ENCODE measurements at places on chromosomes 3 and 15. TPM values are rescaled to one million over a fixed set of nuclear protein-coding genes. Genes with fewer than 3 reads are reported as not detected.

Gene HCLS1
- 24.0 TPM for total RNA-seq

DNA sequence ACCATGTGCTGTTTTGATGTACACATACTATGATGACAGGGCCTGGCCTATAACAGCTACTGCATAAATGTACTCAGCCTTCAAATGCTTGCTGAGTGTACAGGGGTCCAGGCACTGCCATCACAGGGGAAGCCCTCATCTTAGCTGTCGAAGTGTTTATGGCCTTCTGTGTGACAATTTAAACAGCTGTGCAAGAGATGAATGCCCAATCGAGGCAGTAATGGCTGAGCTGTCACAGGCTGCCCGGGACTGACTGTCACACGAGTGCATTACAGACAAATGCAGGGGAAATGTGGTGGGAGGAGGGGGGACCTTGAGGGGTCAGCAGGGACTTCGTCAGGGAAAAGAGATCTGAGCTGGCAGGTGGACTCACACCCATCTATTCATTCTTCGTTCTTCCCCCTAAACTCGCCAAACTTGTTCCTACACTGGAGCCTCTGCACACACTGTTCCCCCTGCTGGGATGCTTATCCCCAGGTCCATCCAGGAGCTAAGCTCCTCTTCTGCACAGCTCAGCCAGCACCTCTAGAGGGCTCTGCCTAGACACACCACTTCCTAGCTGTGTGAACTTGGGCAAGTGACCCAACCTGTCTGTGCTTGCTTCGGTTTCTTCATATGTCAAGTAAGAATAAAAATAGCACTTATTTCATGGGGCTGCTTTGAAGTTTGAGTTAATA is 156.2 kb upstream of the IQSEC1 start:
- peak; percentile 49 for DNase-seq

Gene SCAMP5
- 5.6 TPM for total RNA-seq

Gene TRPC1
- 4.8 TPM for total RNA-seq

- DNase-seq, result peak; percentile 33
Measured at GRCh38 chr15:45448066-45448915, 69.9 kb upstream of the GATM start.

GRCh38 chr3:4752201-4753072 is 226.8 kb upstream of the BHLHE40 start:
- DNase-seq, result no peak

Measured in lung microvascular endothelial cell (primary cell).